ENCODE measurements at places on chromosomes 7 and 10. TPM values are rescaled to one million over a fixed set of nuclear protein-coding genes. Genes with fewer than 3 reads are reported as not detected.

VWA2 gene
- total RNA-seq = not detected

GHRHR gene
- total RNA-seq = not detected

CPN1 gene
- not detected for total RNA-seq

MCU gene
- total RNA-seq = 57.7 TPM

JAKMIP3 gene
- not detected for total RNA-seq

VSTM4 gene
- 9.5 TPM for total RNA-seq

TAC1 gene
- total RNA-seq = not detected

CALY gene
- not detected for total RNA-seq

FAM171A1 gene
- total RNA-seq = 23.5 TPM

DNA sequence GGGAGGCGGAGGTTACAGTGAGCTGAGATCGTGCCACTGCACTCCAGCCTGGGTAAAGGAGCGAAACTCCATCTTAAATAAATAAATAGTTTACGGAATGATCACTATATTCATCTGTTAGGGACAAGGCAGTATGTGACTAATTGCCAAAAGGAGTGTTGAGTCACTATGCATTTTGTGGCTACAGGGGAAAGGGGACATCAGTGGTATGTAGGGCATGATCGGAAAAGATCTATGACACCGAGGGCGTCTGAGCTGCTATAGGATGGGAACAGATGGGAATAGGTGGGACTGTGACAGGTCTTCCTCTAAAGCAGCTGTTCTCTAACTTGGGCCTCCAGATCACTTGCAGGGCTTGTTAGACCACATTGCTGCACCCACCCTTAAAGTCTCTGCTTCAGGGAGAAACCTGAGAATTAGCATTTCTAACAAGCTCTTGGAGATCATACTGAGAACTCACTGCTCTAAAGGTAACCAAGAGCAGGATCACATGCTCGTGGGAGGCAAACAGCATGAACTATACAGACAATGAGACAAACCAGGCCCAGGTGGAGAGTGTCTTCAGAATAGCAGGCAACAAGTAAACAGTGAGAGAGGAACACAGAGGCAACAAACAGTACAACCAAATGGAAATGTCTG is 65.1 kb upstream of the ITGA8 start:
- peak; percentile 4 for DNase-seq

- no peak for DNase-seq
These were observed 755.4 kb downstream of the GRID1 start for GRCh38 chr10:85611093-85611740.

- DNase-seq = peak; percentile 24
These were observed 844 bp downstream of the XPNPEP1 start for GRCh38 chr10:109922358-109922975.

- no peak for DNase-seq
These were observed 117.6 kb upstream of the DNAJB12 start for GRCh38 chr10:72472306-72472705.

GRCh38 chr7:77833136-77833535 is 34.6 kb downstream of the PHTF2 start:
- DNase-seq = peak; percentile 29

DNA sequence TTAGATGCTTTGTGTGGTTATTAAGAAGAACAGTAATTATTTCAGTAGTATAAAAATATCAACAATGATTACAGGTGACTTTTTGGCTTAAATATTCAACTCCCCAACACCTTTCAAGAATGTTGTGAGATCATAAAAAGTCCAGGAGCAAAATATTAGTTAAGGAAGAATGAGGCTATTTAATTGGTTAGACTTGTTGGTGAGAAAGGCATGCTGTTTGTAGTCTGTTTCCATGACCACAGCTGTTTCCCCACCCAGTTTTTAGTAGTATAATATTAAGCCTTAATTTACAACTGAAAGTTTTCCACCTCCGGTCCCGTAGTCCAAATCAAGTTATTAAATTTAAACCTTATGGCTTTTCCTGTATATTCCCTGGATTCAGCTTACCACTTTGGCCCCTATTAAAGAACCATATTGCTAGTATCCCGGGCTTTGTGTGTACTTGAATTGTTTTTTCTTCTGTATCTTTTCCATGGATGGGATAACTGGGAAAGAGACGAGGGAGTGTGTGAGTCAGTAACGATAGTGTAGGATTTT is 133.3 kb downstream of the CELF2 start:
- no peak for DNase-seq

- no peak for DNase-seq
These were observed 33.6 kb downstream of the SMKR1 start for GRCh38 chr7:129535896-129536295.

- DNase-seq = no peak
These were observed 204.1 kb upstream of the NFE2L3 start for GRCh38 chr7:25947669-25948516.

- DNase-seq = no peak
These were observed 40.9 kb downstream of the CDH23 start for GRCh38 chr10:71437537-71438092.

GRCh38 chr7:43058271-43059066 is 54.0 kb upstream of the HECW1 start:
- no peak for DNase-seq

Measured in GM23248 (cell line).